Activated T-helper 1 cell treated with anti-CD3 and anti-CD28 coated beads, Interleukin-2, amount 50 U/mL, for 16 hours (primary cell): ENCODE measurements at places on chromosomes 3 and 15.

GRCh38 chr15:36756707-36757106 lies 177.3 kb downstream of the CDIN1 start:
- no peak for DNase-seq

DNA sequence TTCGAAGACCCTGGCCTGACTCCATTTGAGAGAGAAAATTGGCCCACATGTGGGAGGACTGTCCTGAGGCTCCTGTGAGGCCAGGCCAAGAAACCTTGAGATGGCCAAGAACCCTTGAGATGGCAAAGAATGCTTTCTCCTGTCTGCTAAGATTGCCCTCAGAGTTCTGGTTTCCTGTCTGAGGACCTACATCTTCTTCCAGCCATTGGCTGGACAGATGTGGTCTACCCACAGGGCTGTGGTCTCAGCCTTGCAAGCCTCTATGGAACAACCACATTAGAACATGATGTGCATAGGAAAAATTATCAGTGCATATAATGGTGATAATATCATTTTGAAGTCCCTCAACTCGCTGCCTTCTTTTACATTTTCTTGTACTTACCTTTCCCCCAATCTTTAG lies 10.8 kb upstream of the RASA2 start:
- DNase-seq: no peak

GRCh38 chr3:30035935-30036567 lies 570.4 kb upstream of the TGFBR2 start:
- DNase-seq: no peak

DNA sequence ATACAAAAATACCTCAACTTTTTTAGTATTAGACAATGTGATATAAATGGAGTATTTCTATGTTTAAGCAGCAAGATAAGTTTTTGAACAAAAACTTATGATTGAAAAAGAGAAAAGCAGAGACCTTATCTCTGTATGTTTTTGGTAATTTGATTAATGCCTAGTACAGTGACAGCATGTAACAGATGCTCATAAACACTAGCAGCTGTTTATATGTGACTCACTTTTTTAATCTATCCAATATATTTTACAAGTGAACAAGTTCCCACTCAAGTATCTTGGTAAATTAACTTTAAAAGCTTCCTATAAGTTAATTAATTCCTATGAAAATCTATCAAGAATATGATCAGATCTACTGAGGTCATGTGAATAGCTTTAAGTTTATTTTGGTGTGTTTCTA lies 55.1 kb downstream of the NGLY1 start:
- no peak for DNase-seq

GRCh38 chr3:8734908-8735307 lies 1.3 kb downstream of the CAV3 start:
- no peak for DNase-seq

- DNase-seq: peak; percentile 17
These were observed 544.8 kb downstream of the AGBL1 start for GRCh38 chr15:86624261-86625036.

GRCh38 chr3:62873451-62873760 lies 1.8 kb downstream of the CADPS start:
- DNase-seq: no peak

GRCh38 chr3:186280737-186281136 lies 81.3 kb downstream of the DGKG start:
- no peak for DNase-seq

DNA sequence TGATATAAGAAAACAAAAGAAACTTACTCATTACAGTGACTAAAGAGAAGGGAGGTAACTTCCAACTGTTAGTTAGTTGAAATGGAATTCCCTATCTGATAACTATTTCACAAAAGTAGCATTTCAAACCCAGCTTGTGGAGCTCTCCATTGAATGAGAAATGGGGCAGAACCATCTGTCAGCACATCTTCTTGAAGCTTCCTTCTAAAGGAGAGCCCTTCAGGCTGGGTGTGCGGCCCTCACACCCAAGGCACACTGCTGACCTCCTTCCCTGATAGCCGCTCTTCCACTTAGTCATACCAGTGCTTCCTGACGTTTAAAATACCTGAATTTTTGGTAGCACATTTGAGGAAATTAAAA lies 28.1 kb upstream of the VEPH1 start:
- DNase-seq: no peak

DNA sequence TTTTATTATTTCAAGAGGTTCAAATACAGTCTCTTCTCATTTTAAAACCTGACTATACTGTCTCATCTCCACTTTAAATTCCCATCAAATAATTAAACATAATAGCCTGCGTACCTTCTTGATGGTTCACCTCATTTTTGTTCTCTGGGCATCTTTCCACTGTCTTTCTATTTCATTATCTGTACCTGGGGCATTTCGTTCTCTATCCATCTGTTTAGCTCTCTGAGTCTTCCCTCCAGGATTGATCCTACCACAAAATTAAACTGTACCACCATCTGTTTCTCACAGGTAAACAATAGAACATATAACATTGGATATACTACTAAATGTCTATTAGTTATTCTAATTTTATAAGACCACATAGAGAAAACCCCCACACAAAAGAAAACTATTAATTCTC lies 1331.4 kb downstream of the NSUN3 start:
- DNase-seq: no peak

DNA sequence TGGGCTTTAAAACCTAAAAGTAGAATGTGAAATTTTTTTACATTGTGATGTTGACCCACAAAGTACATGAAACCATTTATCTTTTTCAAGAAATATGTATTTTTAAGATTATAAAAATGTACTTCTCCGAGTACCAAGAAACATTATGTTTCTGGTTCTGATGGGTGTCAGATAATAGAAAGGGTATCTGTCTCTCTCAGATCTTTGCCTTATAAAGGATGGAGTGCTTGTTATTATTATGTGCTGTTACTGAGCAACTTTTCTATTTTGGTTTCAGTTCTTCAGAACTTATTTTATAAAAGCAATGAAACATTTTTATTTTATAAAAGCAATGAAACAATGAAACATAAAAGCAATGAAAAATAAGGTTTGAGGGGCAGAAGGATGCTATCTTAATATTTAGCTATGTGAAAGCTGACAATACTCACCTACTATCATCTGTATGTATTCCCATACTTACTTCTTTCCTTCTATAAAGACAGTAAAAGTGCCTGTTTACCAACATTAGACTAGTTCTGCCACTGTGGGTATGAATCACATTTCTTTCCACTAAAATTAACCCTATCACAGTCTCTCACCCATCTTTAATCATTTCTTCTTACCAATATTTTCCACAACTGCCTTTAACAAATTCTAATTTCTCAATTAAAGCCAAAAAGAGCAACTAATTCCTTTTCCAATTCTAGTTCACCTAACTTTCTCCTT lies 540.7 kb upstream of the KCNMB2 start:
- no peak for DNase-seq

DNA sequence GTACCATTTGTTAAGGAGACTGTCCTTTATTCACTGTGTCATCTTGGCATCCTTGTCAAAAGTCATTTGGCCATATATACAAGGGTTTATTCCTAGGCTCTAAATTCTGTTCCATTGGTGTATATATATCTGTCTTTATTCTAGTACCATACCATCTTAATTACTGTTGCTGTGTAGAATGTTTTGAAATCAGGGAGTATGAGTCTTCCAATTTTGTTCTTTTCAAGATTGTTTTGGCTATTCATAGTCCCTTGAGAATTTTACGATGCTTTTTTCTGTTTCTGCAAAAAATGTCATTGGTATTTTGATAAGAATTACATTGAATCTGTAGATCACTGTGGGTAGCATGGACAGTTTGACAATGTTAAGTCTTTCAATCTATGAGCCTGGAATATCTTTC lies 28.7 kb downstream of the PFN2 start:
- no peak for DNase-seq

DNA sequence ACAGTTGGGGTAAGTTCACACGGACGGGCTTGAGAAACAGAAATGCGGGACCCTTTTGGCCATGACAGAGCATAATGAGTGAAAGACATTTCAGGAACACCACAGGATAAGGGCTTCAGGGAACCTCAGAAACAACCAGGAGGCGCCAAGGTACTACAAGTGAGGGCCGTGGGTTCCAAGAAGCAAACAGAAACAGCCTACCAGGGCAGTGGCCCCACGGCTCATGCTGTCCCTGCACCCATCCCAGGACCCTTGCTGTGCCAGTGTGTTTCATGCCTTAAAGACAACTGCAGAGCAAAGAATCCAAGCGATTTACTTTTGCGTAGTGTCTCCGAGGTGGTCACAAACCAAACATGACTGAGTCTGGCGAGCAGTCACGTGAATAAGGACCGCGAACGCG lies 54.0 kb downstream of the RUBCN start:
- DNase-seq: no peak

GRCh38 chr3:174945276-174945675 lies 86.1 kb downstream of the NAALADL2 start:
- no peak for DNase-seq

DNA sequence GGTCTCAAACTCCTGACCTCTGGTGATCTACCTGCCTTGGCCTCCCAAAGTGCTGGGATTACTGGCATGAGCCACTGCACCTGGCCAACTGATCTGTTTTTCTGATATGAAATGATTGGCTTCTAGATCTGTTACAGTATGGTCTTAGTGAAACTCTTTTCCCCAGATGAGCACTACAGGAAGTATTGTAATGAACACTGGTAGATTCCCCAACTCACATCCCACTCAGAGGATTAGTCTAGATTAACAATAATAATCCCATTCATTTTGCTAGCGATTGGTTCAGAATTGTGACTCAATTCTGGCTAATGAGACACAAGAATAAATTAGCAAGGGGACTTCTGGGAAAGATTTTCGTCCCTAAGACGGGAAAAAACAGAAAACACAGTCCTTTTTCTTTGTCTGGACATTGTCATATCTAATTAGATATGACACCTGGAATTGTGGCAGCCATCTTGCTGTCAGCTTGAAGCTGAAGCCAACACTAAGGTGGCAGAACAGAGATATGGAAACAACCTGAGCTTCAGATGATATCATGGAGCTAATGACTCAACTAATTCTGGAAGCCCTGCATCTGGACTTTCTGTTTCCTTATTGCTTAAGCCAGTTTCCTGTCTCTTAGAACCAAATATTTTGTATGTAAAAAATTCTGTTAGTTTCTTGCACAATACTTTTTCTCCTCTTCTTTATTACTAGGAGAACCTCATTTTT lies 17.4 kb upstream of the NPTN start:
- no peak for DNase-seq

DNA sequence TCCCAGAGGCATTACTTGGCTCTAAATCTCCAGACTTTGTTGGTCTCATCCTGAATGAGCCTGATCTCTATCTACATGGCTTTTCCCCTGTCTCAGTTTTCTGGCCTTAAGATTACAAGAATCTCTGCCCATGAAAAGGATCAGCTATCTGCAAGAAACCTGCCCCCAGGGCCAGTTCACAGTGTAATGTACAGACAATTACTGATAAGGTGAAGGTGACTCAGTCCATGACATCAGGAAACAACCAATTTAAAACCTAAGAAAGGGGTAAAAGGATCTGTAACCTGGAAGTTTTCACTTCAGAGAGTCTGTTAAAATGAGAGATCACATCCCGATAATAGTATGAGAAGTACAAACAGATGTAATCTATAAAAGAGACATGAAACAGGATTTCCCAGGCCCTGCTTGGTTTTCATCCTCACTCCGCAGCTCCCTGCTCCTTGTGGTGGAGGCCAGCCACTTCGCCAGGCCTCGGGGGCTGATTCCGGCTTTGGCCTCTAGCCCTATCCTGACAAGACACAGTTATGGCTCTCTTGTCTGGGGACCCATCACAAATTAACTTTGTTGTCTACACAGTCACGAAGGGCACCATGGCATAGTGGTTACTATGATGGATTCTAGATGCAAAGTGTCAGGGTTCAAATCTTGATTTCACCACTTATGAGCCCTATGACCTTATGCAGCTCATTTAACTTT lies 136.9 kb downstream of the THSD4 start:
- no peak for DNase-seq

GRCh38 chr15:38367476-38367875 lies 86.5 kb upstream of the FAM98B start:
- DNase-seq: no peak

- peak; percentile 25 for DNase-seq
These were observed 10.2 kb downstream of the SNRK start for GRCh38 chr3:43296565-43296964.

DNA sequence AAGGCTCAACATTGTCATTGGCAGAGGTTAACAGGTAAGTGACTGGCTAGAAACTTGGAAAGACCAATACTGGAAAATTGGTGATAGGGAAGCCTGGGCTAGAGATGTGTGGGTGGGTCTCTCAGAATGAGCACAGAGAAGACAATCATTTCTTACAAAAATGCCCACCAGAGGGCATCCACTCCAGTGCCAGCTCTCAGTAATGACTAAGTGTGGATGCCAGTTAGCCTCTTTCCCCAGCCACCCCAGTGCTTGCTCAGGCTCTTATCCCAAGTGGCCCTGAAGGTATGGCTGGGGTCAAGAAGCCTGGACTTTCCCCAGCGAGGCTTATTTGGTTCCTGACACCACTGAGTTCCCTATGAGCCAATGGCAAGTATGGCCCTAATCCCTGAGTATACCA lies 115.9 kb upstream of the ST8SIA2 start:
- no peak for DNase-seq

DNA sequence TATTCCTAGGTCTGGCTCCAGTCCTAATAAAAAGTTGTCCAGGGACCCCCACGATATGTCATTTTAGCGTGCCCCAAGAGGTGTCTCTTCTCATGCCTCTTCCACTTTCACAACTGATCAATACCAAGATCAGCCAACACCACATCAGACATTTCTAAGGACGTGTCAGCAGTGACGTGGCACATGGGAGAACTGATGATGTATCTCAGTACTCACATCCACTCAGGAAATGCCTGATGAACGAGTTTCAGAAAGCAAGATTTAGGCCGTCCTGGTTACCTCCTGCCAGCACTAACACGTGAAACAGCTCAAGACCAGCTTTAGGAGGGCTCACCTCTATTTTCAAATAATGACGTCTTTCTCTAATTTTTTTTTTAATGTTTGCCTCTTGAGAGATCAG lies 19.6 kb downstream of the VGLL4 start:
- DNase-seq: peak; percentile 26
